NCI-H1694 (cell line): ENCODE measurements at places on chromosomes 3 and 15.

DNA sequence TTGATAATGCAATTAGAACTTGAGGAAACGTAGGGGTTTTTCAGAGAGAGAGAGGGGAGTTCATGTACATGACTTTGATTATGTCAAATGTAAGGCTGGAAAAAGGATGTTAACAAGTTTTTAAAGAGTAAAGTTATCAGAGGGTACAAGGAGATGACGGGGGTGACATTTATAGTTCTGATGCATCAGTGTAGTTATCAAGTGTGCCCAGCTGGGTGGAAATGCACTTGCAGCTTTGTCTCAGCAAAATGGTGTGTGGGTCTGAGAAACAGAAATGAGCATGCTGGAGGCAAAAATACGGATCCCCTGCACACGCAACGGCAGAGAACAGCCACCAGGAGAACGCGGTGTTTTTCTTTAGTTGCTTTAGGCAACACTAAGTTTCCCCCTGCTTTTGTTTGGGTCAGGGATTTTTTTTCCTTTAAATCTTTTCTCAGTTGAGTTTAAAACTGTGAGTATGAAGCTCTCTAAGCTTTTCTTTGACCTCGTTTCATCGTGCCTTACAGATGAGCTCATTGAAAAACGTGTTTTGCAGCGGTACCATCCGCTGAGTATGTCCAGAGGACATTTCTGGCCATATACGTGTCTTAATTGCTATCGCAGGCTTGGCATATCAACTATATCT lies 205.4 kb downstream of the PDZRN3 start:
- no peak for DNase-seq

DNA sequence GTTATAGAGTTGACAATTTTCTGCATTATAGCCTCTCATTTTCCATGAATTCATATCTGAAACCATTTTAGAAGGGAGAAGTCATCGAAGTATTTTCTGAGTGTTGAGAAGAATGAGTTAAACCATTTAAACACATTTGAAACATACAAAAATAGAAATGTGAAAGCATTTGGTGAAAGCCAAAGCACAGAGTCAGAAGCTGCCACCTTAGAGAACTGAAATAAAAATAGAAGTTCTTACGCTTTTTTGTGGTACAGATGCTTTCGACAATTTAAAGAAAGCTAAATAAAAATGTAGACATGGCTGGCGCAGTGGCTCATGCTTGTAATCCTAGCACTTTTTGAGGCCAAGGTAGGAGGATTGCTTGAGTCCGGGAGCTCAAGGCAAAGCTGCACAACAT lies 9.0 kb downstream of the FANCD2OS start:
- no peak for DNase-seq

- no peak for DNase-seq
These were observed 71.8 kb upstream of the TMEM108 start for GRCh38 chr3:132966374-132966773.

GRCh38 chr3:37130448-37130847 lies 43.9 kb downstream of the LRRFIP2 start:
- no peak for DNase-seq

DNA sequence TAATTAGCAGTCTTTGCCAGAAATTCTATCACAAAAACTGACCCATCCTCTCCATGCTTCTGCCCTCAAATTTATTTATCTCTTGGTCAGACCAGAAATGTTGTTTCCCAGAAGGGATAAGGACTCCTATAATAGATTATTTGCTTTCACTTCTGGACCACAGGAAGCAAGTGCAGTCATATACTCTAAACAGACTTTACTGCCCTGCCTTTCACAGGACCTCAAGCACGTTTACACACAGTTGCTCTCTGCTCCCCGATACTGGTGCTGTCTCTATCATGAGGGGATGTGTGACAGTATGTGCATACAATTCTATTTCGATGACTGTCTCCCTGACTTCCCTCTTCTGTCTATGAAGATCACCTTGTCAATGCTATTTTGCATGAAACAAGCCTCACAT lies 205.5 kb upstream of the TGFBR2 start:
- no peak for DNase-seq

DNA sequence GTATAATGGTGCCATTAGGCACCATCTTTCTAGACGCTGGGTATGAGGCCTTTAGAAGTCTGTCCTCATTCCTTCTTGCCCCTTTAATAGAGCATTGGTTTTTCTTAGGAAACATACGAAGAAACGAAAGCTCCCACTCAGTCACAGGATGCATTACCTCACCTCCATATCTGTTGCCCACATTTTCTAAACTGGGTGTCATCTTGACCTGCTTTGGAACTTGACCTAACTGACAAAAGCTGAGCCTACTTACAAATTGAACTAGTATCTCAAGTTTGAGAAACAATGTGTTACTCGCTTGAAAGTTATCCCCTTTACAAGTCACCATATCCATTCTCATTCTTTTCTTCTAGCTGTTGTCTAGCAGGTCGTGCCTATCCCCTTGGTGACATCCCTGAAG lies 102.7 kb downstream of the VPS8 start:
- DNase-seq, result no peak
